Nucleus accumbens (tissue), 56 donors: ENCODE measurements at places on chromosomes 1 and 21.

GRCh38 chr1:2570332-2570731, 14.2 kb downstream of the TNFRSF14 start:
- no peak for DNase-seq

DNA sequence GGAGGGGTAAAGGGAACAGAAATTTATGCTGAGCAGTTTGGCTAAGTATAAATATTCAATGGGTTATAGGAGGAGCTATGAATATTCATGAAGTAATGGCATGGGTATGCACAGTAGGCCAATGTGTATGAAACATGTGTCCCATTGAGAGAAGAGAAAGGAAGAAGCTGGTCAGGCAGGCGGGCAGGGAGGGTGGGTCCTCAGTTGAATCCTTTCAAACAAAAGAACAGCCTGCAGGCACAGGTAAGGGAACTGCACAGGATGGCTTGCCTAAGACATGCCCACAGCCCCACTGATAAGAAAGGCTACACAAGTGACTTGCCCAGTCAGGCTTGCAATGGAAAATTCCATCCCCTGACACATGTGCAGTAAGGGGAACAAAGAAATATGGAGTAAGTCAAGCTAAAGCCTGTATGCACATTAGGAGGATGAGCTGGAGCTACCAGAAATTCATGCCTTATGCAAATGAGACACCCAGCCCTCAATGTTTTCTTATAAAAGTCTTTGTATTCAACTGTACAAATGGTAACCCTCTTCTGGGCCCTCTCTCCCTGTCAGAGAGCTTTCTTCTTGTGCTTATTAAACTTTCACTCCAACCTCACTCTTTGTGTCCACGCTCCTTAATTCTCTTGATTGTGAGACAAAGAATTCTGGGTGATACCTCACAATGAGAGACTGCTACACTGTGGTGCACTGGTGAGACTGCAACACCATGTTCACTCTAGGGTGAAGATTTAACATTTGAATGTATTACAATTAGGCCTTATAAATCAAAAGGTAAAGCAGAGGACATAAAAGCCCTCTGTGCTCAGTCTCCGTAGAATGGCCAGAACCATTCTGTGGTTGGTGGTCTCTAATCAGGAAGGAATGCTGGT, 96.5 kb downstream of the ATP1B1 start:
- no peak for DNase-seq

DNA sequence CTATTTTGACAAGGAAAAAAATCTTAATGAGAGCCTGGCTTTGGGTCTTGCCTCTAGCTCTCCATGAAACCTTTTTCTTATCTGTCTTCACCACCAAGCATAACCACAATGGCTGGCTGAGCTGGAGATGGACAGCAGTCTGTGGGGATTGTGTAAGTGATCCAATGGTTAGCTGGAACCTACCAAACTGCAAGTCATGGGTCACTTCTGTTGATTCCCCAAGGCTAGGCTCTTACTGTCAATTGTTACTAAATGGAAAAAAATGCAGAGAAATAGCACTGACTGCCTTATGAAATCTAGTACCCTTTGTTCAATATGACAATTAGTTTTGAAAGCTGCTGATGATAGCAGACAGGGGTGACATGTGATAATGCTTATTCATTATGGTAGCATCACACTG, 359.0 kb downstream of the ST6GALNAC3 start:
- no peak for DNase-seq

- no peak for DNase-seq
These were observed 127.1 kb downstream of the PPIAL4G start for GRCh38 chr1:148355976-148356375.

GRCh38 chr1:14592004-14592631, 6.4 kb upstream of the KAZN start:
- DNase-seq = no peak

DNA sequence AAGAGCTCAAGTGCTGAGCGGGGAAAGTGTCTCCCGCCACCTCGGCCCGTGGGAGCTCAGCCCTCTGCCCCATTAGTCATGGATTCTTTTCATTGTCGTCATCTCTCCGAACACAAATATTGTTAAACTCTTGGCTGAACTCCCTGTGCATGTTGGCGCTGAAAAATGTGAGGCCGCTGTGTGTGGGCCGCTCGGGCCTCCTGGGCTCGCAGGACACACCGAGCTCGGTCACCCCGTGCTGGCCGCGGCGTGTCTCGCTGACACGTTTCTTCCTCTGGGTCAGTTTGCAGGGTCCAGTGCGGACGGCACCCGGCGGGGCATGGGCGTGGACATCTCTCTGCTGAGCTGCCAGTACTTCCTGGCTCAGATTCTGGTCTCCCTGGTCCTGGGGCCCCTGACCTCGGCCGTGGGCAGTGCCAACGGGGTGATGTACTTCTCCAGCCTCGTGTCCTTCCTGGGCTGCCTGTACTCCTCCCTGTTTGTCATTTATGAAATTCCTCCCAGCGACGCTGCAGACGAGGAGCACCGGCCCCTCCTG, 25.6 kb downstream of the SLC45A1 start:
- DNase-seq = no peak

GRCh38 chr1:21244154-21244553, 46.1 kb downstream of the ECE1 start:
- no peak for DNase-seq

DNA sequence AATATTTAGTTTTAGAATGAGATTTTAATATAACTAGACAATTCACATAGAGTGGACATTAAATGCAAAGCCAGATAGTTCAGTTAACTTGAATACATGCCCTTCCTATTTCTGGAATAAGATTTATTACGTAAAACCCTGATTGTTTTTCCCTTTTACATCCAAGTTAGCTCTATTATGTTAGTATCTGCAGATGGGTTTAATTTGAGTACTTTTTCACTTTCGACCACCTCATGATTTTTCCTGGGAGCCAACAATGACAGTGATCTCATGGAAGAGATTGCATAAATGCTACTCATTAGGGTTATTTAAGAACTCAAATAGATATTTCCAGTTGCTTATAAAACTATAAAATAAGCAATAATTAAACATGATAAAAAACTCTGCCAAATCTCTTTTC, 199.4 kb upstream of the PTGFR start:
- no peak for DNase-seq

DNA sequence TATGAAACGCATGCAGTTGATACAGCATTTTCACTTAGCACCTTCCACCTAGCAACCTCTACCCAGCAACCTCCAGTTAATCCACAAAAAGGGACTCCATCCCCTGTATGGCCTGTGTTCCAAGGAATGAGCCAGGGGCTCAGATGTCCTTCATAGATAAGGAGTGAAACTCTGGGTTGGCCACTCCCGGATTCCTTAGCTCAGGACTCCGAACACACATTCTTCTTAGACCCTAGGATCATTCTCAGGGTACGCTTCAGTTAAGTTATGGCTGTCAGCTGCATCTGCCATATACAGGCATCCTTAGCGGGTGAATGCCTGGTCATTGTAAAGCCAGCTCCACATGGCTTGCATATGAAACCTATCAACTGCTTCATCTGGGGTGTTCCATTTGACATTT, 15.9 kb upstream of the IFI6 start:
- DNase-seq = no peak

- DNase-seq = no peak
These were observed 13.3 kb downstream of the FBXO2 start for GRCh38 chr1:11640944-11641343.

DNA sequence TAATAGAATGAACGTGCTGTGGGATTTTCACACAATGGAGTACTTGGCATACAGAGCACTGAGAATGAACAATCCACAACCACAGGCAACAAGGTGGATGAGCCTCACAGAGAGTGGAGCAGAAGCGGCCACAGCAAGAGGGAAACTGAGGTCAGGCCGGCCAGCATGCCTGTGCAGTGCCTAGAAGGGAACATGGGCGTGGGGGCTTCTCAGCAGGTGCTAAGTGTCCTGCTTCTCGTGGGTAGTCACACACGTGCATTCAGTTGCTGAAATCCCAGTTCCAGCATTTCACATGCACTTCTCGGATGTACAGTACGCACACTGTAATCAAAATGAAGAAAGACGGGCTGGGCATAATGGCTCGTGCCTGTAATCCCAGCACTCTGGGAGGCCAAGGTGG, 33.1 kb downstream of the WDR4 start:
- no peak for DNase-seq

DNA sequence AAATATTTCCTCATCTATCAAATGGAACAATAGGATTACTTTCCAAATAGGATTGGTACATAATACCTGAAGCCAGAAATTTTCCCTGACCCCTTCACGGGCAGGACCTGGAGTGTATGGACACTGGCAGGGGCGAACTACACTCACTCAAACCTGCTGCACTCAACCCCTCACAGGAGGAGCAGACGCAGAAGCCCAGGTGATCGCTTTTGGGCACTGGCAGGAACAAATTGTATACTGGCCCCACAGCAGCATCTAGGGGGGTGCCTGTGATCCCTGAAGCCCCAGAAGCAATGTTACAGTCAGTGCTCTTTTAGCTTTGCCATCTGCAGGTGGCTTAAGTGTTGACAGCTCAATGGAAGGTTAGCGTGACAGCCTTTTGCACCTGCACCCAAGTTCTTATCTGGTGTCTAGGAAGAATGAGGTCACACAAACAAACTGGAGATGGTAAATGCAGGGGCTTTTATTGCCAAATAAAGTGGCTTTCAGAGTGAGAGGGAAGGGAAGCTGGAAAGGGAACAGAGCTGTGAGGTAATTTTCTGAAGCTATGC, 199.2 kb upstream of the NEGR1 start:
- no peak for DNase-seq

- DNase-seq = no peak
These were observed 78.3 kb upstream of the MORC3 start for GRCh38 chr21:36241717-36242116.

DNA sequence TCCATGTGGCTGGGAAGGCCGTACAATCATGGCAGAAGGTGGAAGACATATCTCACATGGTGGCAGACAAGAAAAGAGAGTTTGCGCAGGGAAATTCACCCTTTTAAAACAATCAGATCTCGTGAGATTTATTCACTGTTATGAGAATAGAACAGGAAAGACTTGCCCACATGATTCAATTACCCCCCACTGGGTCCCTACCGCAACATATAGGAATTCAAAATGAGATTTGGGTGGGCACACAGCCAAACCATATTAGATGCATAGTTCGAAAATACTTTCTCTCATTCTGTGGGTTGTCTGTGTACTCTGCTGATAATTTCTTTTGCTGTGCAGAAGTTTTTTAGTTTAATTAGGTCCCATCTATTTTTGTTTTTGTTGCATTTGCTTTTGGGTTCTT, 990.3 kb downstream of the PLA2G4A start:
- no peak for DNase-seq

GRCh38 chr1:228161362-228161761, 4.2 kb upstream of the IBA57 start:
- DNase-seq = no peak

DNA sequence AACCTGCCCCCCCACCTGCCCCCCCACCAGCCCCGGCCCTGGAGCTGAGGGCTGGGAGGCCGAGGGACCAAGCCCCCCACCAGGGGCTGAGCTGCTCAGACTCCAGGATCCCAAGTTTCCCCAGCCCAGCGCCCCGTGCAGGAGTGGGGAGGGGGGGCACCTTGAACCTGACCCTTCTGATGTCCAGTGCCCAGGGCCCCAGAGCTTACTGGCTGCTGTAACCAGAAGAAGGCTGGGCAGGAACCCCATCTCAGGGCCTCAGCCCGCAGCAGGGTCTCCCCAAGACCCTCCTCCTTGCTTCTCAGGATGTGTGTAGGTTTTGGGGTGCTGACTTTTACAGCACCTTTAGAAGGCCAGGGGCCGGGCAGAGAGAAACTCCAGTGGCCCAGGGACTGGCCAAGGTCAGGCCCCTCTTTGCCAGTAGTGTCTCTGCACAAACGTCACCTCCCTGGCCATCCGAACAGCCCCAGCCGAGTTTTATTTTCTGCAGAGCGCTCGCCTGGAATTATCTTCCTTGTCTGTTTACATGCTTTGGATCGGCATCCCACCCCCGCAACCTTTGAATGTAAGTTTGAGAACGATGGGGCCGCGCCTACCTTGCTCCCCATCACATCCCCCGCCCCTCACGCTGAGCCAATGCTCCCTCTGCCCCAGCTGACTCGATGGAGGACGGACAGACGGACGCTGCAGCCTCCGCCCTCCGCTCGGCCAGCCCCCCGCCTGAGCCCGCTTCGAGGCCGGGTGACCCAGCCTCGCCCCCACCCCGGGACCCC, 70.1 kb upstream of the CASZ1 start:
- peak; percentile 29 for DNase-seq

DNA sequence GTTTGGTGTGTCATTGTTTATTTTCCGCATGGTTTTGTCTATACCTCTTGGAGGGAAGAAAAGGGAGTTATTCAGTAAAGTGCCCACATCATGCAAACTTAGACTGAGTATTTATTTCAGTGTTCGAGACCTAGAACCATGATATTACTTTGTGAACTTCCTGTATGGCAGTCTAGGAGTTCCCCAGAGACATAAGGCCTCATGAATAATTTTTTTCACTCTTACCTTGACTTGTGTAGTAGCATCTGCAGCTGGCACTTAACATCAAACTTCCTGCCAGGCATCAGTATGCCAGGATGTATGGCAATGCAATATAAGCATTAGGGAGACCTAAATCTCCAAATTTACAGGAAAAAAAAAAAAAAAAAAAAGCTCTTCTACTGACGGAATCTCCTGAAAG, 287.7 kb downstream of the NEGR1 start:
- no peak for DNase-seq

DNA sequence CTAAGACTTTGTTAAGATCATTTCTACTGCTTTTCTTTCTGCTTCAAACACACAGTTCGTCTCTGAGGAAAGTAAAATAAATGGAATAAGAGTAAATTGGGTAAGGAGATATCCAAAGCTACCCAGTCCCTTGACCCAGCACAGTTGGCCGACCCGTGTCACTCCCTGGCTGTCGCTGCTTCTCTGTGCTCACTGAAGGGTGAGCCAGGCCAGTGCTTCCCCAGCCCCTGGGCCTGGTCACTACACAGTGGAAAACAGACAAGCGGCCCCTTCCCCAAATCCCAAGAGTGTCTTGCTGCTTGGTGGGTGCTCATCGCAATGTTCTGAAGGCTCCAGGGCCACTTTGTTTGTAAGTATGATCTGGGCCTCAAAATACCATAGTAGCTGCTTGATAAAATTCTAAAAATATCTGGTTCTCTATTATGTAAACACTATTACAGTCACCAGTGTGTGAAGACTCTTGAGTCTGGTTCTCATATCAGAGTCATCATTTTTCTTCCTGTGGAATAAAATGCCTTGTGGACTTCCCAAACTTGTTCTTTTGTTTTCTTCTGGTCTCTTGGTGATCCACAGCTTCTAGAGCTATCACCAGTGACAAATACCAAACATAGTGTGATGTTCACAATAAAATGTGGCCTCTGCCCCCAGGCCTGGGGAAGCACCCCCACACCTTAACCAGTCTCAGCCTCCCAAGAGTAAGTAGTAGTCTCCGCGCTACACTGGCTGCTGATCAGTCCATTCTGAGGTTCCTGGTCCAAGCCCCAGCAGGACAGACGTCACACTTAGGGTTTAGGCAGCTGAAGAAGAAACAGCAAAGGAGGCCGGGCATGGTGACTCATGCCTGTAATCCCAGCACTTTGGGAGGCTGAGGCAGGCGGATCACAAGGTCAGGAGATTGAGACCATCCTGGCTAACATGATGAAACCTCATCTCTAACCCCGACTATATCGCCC, 106.2 kb downstream of the DHRS3 start:
- no peak for DNase-seq

- DNase-seq = no peak
These were observed 4.3 kb upstream of the FGGY start for GRCh38 chr1:59292562-59292961.

- DNase-seq = no peak
These were observed 15.7 kb downstream of the HYI start for GRCh38 chr1:43438006-43438405.
